Activated naive CD8-positive, alpha-beta T cell treated with anti-CD3 and anti-CD28 coated beads, Interleukin-2, amount 10 ng/mL, durations not matched to agents 7 days and 5 days (primary cell): ENCODE measurements at places on chromosomes 3 and 15. TPM values are rescaled to one million over a fixed set of nuclear protein-coding genes. Genes with fewer than 3 reads are reported as not detected.

Gene MORC1
- total RNA-seq = not detected

Gene LIPH
- not detected for total RNA-seq

Gene TMEM45A
- 0.20 TPM for total RNA-seq

Gene GOLGA6L7
- not detected for total RNA-seq

- H3K27ac ChIP-seq = no peak overlapping the region
- H3K27me3 ChIP-seq = peaks cover 2% of the 10 kb centered on the region
- DNase-seq = no peak
Observed at GRCh38 chr3:75303741-75304140, 360.4 kb upstream of the FRG2C start.

DNA sequence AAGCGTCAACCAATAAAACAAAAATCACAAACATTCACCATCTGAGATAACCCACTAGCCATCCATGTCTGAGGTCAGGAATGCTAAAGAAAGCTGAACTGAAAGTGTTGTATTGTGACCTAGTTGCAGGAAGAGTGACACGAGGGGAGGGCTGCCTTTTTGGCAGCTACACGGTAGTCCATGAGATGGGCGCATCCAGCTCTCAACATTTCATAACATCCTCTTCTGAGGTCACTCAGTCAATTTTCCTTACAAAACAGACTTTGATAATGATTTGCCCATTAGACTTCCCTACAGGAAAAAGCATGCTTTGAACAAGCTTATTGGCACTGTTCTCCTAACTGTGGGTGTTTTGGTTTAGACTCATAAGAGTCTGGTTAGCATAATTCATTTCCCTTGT lies 15.4 kb upstream of the SHF start:
- peaks cover 13% of the 10 kb centered on the region for H3K27me3 ChIP-seq
- H3K27ac ChIP-seq = no peak overlapping the region
- H3K4me3 ChIP-seq = no peak overlapping the region
- peaks cover 13% of the 10 kb centered on the region for H3K4me1 ChIP-seq
- no peaks in the 10 kb centered on the region for H3K36me3 ChIP-seq

GRCh38 chr15:60464836-60465630 lies 13.9 kb downstream of the ICE2 start:
- H3K4me1 ChIP-seq = peaks cover 9% of the 10 kb centered on the region
- H3K36me3 ChIP-seq = peaks cover 27% of the 10 kb centered on the region
- H3K4me3 ChIP-seq = no peak overlapping the region
- DNase-seq = no peak
- H3K27ac ChIP-seq = no peak overlapping the region

DNA sequence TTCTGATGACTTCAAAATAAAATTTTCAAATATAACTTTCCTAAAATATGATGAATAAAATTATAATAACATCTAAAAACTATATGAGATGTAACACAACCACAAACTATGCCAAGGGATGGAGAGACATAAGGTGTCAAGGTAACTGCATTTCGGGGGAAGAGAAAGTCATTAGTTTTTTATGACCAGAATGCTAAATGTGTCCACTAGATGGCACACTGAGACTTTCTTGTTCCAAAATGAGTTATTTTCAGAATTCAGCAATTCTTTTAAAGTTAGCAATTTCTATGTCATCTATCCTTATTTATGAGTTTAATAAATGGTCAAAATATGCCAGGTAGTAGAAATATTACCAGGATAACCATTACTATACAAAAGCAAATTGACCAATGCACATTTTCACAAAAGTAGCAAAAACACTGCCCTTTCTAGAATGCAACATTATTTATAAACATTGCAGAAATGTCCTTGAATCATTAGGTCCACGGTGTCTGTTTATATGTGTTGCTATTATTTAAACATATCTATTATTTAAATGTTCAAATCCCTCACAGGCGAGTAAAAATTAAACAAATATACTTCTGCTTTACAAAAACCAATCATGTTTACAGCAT lies 374.2 kb downstream of the PLCL2 start:
- no peaks in the 10 kb centered on the region for H3K27me3 ChIP-seq
- no peak overlapping the region for H3K4me3 ChIP-seq
- no peak for DNase-seq
- no peak overlapping the region for H3K27ac ChIP-seq
- H3K36me3 ChIP-seq = peaks cover 3% of the 10 kb centered on the region
- no peaks in the 10 kb centered on the region for H3K4me1 ChIP-seq

- no peak for DNase-seq
- H3K27ac ChIP-seq = no peak overlapping the region
- no peaks in the 10 kb centered on the region for H3K27me3 ChIP-seq
- no peak overlapping the region for H3K4me3 ChIP-seq
- H3K36me3 ChIP-seq = peaks cover 4% of the 10 kb centered on the region
Observed at GRCh38 chr3:60979461-60980341, 271.6 kb downstream of the FHIT start.

DNA sequence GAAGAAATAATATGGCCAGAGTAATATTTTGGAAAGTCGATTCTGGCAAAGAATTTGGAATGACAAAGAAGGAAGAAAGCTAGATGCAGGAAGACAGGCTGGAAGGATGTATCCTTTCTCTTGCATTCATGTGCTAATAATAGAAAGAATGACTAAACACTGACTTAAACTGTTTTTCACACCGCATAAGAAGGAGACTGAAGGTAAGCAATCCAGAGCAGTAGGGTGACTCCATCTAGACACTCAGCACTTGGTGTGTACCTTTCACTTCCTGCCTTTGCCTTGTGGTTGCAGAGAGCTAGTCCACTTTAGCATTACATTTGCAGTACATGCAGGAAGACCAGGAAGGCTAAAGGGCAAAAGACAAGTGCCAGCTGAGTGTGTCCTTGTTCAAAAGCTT lies 234.6 kb downstream of the RBMS3 start:
- no peak for DNase-seq
- H3K4me3 ChIP-seq = no peak overlapping the region
- H3K4me1 ChIP-seq = peaks cover 21% of the 10 kb centered on the region
- H3K36me3 ChIP-seq = no peaks in the 10 kb centered on the region
